Progenitor cell of endocrine pancreas (in vitro differentiated cells): ENCODE measurements at places on chromosomes 3 and 15. TPM values are rescaled to one million over a fixed set of nuclear protein-coding genes. Genes with fewer than 3 reads are reported as not detected.
A peak's percentile ranks its signal among the peaks of the same experiment; 100 is the strongest.

- H3K4me1 ChIP-seq: peaks cover 5% of the 10 kb centered on the region
- peaks cover 21% of the 10 kb centered on the region for H3K36me3 ChIP-seq
- no peak overlapping the region for H3K4me3 ChIP-seq
- H3K27ac ChIP-seq: peak overlapping the region; percentile 59
Observed at GRCh38 chr3:185630182-185630622, 44.1 kb downstream of the SENP2 start.

DNA sequence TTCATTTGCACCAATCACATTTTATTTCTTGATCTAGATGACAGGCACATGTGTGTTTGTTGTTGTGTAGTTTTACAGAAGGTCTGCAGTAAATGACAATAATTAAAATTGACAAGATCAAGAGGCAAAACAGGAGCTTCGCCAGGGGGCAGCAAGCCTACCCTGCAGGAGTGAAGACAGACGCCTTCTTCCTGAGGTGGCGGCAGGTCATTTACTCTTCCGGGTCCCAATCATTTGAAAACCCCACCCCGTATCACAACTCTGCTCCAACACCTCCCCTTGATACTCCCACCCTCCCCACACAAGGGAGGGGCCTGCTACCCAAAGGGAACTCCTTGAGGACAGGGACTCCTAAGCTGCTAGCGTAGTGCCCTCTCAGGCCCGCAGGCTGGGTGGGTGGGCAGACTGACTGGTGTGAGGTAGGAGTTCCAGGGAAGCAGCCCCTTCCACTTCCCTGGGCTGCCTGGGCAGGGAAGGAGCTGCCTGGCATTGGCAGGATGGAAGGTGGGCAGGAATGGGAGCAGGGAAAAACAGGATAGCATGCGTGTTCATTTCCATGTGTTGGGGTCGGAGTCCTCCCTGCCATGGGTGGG lies 13.1 kb downstream of the CHDH start:
- H3K36me3 ChIP-seq: peaks cover 22% of the 10 kb centered on the region
- no peak overlapping the region for H3K4me3 ChIP-seq
- peaks cover 7% of the 10 kb centered on the region for H3K4me1 ChIP-seq
- H3K27me3 ChIP-seq: no peaks in the 10 kb centered on the region

DNA sequence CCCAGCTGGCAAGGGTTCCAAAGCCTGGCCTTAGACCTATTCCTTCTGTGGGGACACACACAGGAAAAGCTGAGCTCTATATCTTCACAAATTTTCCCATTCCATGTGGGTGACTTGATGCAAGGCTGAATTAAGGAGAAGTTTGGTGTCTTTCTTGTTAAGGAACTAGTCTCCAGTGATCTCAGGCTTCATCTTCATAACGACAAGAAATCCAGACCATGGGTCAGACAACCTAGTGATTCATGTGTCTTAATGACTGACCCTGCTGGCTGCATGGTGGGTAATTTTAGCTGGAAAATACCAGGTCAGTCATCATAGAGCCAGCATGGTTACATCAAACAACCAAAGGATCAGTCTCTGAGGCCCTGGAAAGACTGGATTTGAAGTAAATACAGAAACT lies 112.7 kb upstream of the SLC4A7 start:
- H3K36me3 ChIP-seq: no peaks in the 10 kb centered on the region
- H3K27ac ChIP-seq: no peak overlapping the region
- H3K4me3 ChIP-seq: no peak overlapping the region
- no peak for DNase-seq

- no peaks in the 10 kb centered on the region for H3K27me3 ChIP-seq
- no peak overlapping the region for H3K27ac ChIP-seq
- DNase-seq: no peak
- no peak overlapping the region for H3K4me3 ChIP-seq
- H3K4me1 ChIP-seq: peaks cover 18% of the 10 kb centered on the region
Observed at GRCh38 chr15:66832664-66833063, 130.6 kb downstream of the SMAD6 start.

DNA sequence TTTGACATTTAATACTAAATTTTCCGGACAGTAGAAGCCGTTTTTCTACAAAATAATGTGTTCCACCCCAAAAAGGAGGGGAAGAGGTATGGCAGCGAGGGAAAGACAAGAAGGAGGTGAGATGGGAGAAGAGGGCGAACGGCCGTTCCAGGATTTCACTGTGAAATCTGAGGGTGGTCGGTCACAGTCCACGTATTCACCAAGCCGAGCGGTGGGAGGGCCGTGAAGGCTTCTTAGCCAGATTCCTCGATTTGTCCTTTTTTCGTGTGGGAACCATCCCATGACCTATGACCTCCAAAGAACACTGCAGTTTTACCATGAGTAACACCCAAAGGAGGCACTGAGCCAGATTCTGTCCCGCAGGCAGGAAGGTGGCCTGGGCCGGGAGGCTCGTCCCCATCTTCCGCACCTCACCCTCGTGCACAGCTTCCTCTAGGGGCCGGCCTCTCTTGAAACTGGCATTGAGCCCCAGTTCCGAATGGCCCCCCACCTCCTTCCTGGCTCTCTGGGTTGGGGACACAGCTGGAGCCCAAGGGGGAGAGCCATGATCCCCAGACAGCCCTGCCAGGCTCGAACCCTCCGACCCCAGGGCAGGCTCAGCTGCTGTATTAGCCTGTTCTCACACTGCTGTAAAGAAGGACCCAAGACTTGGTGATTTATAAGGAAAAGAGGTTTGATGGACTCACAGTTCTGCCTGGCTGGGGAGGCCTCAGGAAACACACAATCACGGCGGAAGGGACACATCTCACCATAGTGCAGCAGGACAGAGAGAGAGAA lies 23.7 kb downstream of the XXYLT1 start:
- H3K4me3 ChIP-seq: no peak overlapping the region
- peaks cover 6% of the 10 kb centered on the region for H3K4me1 ChIP-seq
- no peaks in the 10 kb centered on the region for H3K27me3 ChIP-seq
- DNase-seq: no peak
- no peak overlapping the region for H3K27ac ChIP-seq

PPP1R14D gene
- total RNA-seq: 0.81 and 1.5 TPM in 2 replicates
